Stomach (tissue), 19 donors: ENCODE measurements at places on chromosomes 7 and 10. TPM values are rescaled to one million over a fixed set of nuclear protein-coding genes. Genes with fewer than 3 reads are reported as not detected.

Gene ASB10
- not detected for total RNA-seq

DNA sequence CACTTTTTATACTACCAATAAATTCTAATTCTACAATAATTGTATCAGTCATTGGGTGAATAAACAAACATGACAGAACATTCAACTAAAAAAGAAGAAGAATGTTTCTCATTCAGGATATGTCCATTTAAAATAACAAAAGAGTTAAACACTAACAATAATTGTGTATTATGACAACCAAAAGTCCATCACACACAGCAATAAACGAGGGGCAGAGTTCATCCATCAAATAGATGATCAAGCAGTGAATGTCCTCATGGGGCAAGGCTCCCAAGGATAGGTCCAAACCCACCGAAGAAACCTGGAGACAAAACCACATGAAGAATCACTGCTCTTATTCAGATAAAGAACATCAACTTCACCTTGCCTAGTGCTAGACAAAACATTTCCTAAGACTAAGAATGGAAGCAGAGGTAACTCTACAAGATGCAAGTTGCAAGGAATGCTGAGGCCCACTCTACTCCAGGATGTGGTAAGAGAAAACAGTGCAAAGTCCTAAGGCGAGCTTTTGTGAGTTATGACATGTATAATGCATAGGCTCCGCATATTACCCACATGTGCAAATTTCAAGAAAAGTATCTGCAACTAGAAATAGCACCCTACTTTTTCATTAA, 115.1 kb downstream of the PARD3 start:
- no peaks in the 10 kb centered on the region for H3K36me3 ChIP-seq
- no peak overlapping the region for H3K27ac ChIP-seq
- DNase-seq: no peak

DNA sequence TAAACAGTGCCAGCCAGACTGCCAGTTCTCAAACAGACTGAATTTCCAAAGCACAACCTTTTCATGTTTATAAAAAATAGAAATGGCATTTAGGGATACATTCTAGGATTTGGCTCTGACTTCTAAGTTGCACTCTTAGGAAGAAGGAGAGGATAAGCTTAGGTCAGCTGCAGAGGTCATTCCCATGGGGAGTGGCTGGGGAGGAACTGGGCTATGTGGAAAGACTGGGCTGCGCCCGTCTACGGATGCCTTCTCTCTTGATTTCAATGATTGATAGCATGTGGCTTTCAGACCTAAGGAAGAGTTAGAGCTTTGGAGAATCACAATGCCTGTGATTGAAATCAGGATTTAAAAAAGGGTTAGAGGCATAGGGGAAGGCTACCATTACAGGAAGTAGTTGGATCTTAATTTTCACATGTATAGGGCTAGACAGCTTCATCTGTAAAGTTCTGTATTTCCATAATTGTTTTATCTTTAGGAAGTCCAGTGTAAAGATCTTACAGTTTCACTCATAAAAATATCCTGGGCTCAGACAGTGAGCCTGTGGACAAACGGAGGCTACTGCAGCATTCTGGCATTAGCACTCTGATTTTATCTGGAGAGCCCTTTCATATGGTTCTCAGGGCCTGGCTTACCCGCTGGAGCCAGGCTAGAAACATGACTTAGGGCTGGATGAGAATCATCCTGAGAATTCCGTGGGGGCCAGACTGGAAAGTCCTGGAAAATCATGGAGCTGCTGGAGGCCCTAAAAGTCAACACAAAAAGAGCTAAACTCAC, 29.5 kb downstream of the NUDT5 start:
- no peaks in the 10 kb centered on the region for H3K4me1 ChIP-seq
- H3K36me3 ChIP-seq: peaks cover 100% of the 10 kb centered on the region
- no peak overlapping the region for H3K4me3 ChIP-seq
- no peak overlapping the region for H3K27ac ChIP-seq

DNA sequence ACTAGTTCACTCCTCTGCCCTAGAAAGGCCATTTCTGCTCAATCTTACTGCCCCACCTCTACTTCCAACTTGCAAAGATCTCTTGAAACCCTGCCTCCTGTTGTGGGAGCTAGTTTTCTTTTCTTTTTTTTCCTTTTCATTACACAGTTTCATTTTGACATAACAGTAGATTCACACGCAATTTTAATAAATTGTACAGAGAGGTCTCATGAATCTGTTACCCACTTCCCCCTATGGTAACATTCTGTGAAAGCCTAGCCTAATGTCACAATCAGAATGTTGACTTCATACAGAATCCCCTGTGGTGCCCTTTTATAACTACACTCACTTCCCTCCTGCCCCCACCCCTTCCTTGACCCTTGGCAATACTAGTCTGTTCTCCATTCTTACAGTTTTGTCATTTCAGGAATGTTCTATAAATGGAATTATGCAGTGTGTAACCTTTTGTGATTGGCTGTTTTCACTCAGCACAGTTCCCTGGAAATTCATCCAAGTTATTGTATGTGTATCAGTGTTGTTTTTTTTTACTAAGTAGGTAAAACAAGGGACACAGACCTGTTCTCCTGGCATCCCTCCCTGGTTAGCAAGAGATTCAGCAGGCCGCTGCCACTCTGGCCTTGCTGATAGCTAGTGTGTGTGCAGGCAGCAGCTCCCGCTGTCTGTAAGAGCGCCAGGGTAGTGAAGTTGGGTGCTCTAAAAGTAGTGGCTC, 21.5 kb downstream of the CHST3 start:
- no peaks in the 10 kb centered on the region for H3K36me3 ChIP-seq
- no peak overlapping the region for H3K27ac ChIP-seq
- H3K4me1 ChIP-seq: peaks cover 66% of the 10 kb centered on the region
- H3K4me3 ChIP-seq: no peak overlapping the region
- DNase-seq: no peak

DNA sequence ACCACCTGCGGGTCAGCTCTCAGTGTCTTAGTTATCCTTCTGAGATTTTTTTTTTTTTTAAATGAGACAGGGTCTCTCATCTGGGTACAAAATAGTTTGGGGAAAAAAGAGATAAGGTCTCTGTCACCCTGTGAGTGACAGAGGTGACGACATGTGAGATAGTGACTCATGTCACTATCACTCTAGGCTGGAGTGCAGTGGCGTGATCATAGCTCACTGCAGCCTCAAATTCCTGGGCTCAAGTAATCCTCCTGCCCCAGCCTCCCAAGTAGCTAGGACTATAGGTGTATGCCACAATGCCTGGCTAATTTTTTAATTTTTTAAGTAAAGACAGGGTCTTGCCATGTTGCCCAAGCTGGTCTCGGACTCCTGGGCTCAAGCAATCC, 10.4 kb downstream of the BLVRA start:
- H3K27ac ChIP-seq: no peak overlapping the region
- peaks cover 29% of the 10 kb centered on the region for H3K4me1 ChIP-seq
- H3K27me3 ChIP-seq: no peaks in the 10 kb centered on the region

Gene ACBD7
- 6.4 TPM for total RNA-seq

Gene ADIRF
- 98.2 TPM for total RNA-seq

Gene KAZALD1
- total RNA-seq: 8.4 TPM

Gene C10orf53
- total RNA-seq: not detected

Gene ANKRD1
- not detected for total RNA-seq

Gene HYAL4
- not detected for total RNA-seq

- H3K4me1 ChIP-seq: no peaks in the 10 kb centered on the region
- H3K36me3 ChIP-seq: no peaks in the 10 kb centered on the region
- H3K27me3 ChIP-seq: no peaks in the 10 kb centered on the region
- peak overlapping the region; percentile 40 for H3K27ac ChIP-seq
- no peak for DNase-seq
Observed at GRCh38 chr7:135744938-135745702, 3.5 kb downstream of the FAM180A start.

GRCh38 chr10:31606841-31607240, 287.8 kb downstream of the ZEB1 start:
- H3K27me3 ChIP-seq: no peaks in the 10 kb centered on the region
- H3K27ac ChIP-seq: no peak overlapping the region
- no peaks in the 10 kb centered on the region for H3K36me3 ChIP-seq
- H3K4me3 ChIP-seq: no peak overlapping the region
- DNase-seq: no peak

DNA sequence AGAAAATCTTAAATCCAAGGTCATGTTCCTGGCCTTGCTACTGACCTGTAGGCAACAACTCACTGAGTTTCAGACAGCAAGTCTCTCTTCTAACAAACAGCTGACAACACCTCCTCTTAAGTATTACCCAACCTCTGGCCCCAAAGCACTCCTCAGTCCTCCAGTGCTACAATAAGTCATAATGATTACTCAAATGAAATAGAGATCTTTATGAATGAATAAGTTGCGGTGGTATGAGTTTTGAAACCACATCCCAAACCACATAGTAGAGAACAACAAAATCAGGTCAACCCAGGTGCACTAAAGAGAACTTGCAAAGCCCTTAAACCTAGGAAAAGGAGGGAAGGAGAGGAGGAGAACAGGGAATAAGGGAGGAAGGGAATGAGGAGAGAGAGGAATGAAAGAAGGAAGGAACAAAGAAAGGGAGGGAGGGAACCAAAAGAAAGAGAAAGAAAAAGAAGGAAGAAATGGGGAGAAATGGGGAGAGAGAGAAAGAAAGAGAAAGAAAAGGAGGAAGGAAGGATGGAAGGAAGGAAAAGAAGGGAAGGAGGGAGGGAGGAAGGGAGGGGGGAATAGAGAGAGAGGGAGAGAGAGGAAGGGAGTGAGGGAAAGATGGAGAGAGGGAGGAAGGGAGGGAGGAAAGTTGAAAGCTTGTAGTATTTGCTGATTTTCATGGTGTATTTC, 142.8 kb upstream of the CALCR start:
- no peak for DNase-seq
- H3K27me3 ChIP-seq: no peaks in the 10 kb centered on the region
- H3K4me1 ChIP-seq: no peaks in the 10 kb centered on the region
- no peak overlapping the region for H3K27ac ChIP-seq
- no peaks in the 10 kb centered on the region for H3K36me3 ChIP-seq
- H3K4me3 ChIP-seq: no peak overlapping the region

GRCh38 chr7:31940167-31940566, 130.0 kb downstream of the PDE1C start:
- no peak overlapping the region for H3K27ac ChIP-seq
- H3K36me3 ChIP-seq: no peaks in the 10 kb centered on the region
- no peak for DNase-seq
- no peaks in the 10 kb centered on the region for H3K4me1 ChIP-seq

DNA sequence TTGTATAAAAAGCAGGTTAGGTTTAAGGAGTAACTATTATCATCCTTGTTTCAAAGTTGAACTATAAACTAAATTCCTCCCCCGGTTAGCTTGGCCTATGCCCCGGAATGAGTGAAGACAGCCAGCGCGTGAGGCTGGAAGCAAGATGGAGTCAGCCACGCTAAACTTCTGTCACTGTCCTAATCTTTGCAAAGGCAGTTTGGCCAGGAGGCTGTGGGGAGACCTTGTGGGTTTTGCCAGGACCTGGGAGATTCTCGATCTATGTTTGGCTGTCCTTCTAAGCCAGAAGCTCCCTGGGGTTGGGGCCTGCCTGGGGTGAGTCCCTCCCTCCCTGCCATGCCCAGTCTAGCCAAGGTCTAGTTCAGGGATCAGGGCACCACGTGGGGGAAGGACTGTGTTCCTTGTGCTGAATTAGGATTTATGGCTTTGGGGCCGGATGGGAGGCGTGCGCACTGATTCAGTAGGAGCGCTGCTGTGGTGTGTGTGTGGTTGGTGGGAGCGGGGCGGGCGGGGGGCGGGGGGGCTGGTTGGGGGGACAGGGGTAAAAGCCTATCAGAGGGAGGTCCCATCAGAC, 871 bp upstream of the GTF2IRD1 start:
- no peaks in the 10 kb centered on the region for H3K27me3 ChIP-seq
- DNase-seq: no peak
- H3K36me3 ChIP-seq: no peaks in the 10 kb centered on the region
- H3K4me3 ChIP-seq: peak overlapping the region; percentile 74
- H3K27ac ChIP-seq: peak overlapping the region; percentile 93

GRCh38 chr7:7612519-7612918, 28.0 kb upstream of the UMAD1 start:
- no peaks in the 10 kb centered on the region for H3K27me3 ChIP-seq
- DNase-seq: no peak
- H3K36me3 ChIP-seq: no peaks in the 10 kb centered on the region
- H3K4me3 ChIP-seq: no peak overlapping the region
- no peaks in the 10 kb centered on the region for H3K4me1 ChIP-seq

DNA sequence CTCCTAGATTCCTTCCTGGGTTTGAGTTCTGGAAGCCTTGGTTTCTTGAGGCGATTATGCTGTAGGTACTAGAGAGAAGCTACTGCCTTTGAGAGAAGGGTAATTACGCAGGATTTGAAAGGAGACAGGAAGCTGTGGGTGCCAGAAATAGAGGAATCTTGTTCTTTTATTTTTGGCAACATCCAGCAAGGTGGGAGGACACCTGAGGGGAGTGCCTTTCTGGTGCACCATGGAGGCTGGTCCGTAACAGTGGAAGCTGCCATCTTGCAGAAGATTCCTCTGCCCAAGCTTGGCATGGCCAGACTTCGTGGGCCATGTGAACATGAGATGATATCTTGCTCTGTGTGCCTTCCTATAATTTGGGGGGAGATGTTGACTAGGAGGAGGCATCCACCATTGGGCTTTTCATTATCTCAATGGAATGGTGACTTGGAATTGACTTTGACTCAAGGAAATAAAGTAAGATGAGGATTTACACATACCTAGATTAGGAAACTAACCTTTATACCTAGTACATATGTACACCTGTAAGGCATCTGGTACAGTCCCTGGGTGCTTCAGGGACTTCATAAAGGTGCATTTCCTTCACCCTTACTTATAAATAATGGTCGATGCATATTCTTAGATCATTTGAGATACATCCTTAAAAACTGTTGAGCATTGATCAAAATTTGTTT, 98.2 kb downstream of the PFKFB3 start:
- H3K27me3 ChIP-seq: no peaks in the 10 kb centered on the region
- peaks cover 48% of the 10 kb centered on the region for H3K4me1 ChIP-seq
- DNase-seq: no peak
- H3K27ac ChIP-seq: peak overlapping the region; percentile 75
- no peaks in the 10 kb centered on the region for H3K36me3 ChIP-seq

GRCh38 chr10:3783316-3783681, 1.7 kb downstream of the KLF6 start:
- H3K36me3 ChIP-seq: peaks cover 39% of the 10 kb centered on the region
- peak overlapping the region; percentile 97 for H3K4me3 ChIP-seq
- H3K4me1 ChIP-seq: peaks cover 49% of the 10 kb centered on the region
- peak; percentile 65 for DNase-seq

Gene MAP3K8
- total RNA-seq: 38.7 TPM

DNA sequence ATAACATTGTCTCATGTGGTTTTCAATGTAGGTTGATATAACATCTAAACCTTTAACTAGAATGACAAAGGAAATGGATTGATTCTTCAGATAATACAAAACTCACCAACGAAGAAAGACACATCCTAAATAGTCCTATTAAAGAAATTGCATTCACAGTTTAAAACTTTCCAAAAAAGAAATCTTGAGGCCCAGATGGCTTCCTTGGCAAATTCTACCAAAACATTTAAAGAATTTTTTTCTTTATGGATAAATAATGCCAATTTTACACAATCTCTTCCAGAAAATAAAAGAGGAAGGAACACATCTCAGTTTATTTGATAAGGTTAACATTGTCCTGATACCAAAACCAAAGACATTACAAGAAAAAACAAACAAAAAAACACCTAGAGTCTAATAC, 349.5 kb downstream of the CALN1 start:
- H3K27ac ChIP-seq: no peak overlapping the region
- no peak overlapping the region for H3K4me3 ChIP-seq
- no peaks in the 10 kb centered on the region for H3K4me1 ChIP-seq
- no peaks in the 10 kb centered on the region for H3K27me3 ChIP-seq
- H3K36me3 ChIP-seq: no peaks in the 10 kb centered on the region
- DNase-seq: no peak
